NCI-H1092 (cell line): ENCODE measurements at places on chromosomes 7 and 10.

GRCh38 chr7:28879105-28879504, 79.0 kb downstream of the TRIL start:
- no peak for DNase-seq

- DNase-seq, result no peak
Observed at GRCh38 chr7:73353243-73353642, 25.3 kb downstream of the FKBP6 start.

- no peak for DNase-seq
Observed at GRCh38 chr10:87816898-87817608, 973 bp downstream of the ATAD1 start.

GRCh38 chr7:74121401-74122249, 38.0 kb downstream of the LIMK1 start:
- no peak for DNase-seq

DNA sequence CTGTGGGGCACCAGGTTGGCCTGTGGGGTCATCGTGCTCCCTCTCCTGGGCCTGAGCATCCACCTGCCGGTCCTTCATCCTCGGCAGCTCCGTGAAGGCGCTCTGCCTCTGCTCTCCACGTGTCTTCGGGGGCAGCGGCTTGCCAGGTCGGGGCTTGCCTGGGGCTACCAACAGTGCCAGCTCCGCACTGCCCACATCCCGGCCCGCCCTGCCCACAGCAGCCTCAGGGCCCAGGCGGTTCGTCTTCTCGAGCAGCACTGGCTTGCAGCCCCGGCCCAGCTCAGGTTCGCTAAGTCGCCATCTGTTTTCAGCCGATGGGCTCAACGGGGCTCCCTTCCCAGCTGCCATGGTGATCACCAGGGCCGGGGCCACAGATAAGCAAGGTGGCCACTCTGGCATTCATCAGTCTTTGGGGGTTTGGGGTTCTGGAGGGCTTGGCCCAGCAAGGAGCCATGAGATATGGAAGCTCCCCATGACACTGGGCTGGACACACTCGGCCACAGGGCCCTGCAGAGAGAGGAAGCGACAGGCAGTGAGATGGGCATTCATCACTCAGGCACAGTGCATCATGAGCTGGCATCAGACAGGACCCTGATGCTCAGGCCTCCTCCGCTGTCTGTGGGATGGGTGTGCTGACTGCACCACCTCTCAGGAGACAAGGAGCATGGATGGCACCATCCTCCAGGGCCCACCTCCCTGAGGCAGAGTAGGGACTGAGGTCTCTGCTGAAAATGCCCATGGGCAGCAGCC, 15.5 kb downstream of the ZNF488 start:
- no peak for DNase-seq

DNA sequence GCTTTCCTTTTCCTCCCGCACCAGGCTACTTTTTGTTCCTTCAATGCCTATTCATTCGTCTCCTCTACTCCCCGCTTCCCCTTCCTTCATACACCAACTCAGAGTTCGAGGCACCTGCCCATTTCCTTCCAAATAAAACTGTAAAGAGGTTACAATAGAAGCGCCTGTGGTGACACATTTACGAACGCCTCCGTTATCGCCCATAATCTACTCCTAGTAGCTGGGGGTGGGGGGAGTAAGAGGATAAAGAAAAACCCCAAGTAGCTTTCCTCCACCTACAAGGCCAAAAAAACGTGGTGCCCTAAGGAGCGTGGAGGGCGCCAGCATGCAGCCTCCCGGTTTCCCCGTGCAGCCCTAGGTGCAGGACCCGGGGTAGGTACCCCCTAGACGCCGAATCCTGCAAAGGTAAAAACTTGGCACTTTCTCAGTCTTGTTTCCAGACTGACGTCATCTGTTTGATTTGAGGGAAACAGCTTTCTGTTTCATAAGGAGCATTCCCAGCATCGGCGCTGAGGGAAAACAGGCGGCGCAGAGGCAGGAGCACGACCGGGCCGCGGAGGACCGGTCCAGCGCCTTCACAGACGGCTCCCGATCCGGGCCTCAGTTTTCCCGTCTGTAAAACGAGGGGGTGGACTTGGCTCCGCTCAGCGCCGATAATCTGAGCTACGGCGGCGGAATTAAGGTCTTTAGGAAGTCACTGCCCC, 922 bp downstream of the PPA1 start:
- DNase-seq, result no peak

DNA sequence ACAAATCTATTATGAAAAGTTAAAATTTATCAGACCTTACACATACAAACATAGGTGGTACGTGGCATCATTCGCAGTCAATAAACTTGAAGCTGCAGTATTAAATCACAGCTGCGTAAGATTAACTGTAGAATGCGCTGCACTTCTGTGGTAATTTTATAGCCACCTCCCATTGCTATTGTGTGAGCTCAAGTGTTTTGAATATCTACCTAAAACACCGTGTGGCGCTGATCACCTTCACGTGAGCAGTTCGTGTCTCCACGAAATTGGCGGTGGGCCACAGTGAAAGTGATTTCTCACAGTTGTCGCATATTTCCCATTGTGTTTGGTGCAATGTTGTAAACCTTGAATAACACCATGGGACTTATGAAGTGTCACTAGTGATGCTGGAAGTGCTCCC, 102.8 kb downstream of the PLPP4 start:
- DNase-seq, result no peak

- no peak for DNase-seq
Observed at GRCh38 chr10:131815266-131816156, 85.3 kb upstream of the PPP2R2D start.

DNA sequence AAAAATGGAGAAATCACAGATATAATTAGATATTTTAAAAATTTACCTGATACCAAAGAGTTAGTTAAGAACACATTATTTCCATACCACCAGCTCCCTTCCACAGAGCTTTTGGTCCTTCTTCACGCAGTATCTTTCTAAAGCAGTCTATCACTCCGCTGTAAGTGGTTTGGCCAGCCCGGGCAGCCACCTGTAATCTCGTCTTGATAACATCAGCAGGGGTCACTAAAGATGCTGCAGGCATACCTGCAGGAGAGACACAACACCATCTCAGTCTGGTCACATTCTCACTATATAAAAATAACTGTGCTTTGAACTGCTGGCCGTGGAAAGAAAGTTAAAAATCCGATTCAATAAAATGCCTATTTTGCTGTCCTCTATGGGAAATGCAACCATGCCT, 200.1 kb downstream of the SLC25A13 start:
- DNase-seq, result no peak

DNA sequence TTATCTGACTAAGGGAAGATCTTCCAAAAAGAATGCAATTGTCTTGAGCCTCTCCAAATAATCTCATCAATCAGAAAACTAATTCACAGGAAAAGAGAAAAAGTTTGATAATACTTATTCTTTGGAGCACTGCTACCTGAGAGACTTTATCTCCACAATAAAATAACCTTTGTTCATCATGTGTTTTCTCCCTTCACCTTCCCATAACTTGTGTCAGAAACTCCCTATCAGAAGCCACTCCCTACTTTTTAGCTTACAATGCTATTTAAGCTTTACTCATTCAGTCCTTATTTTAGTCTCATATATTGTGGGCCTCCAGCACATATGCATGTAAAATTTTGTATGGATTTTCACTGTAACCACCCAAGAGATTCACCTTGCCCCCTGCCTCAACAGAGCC, 998 bp downstream of the CYP3A43 start:
- no peak for DNase-seq

GRCh38 chr10:99615426-99615825, 4.8 kb downstream of the SLC25A28 start:
- DNase-seq, result no peak

GRCh38 chr10:72353028-72353964, 1.4 kb downstream of the DNAJB12 start:
- DNase-seq, result no peak

GRCh38 chr10:104881740-104882139, 240.7 kb downstream of the SORCS3 start:
- no peak for DNase-seq

DNA sequence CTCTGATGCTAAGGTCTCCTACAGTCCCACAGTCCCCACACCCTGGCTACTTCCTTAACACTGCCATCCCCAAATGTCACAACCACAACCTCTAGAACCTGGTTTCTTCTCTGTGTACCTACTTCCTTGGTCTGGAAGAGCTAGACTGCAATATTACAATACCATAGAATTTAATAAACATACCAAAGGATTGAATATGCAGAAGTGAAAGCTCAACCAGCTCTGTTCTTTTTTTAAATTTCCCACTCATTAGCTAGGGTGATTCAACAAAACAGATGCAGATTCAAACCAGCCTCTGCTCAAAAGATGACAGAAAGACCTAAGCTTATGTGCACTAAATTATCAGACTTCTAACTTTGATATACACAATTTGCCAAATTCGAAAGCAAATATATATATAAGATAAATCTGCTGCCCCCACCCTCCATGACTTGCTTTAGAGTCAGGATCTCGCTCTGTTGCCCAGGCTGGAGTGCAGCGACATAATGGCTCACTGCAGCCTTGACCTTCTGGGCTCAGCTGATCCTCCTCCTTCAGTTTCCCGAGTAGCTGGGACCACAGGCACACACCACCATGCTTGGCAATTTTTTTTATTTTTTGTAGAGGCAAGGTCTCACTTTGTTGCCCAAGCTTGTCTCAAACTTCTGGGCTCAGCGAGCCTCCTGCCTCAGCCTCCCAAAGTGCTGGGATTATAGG, 212.6 kb downstream of the CHCHD3 start:
- no peak for DNase-seq

GRCh38 chr10:59695637-59696036, 14.0 kb downstream of the SLC16A9 start:
- DNase-seq, result no peak

GRCh38 chr10:31158011-31158658, 126.5 kb upstream of the ZNF438 start:
- DNase-seq, result no peak

GRCh38 chr10:92242380-92242779, 48.5 kb downstream of the CPEB3 start:
- DNase-seq, result no peak

DNA sequence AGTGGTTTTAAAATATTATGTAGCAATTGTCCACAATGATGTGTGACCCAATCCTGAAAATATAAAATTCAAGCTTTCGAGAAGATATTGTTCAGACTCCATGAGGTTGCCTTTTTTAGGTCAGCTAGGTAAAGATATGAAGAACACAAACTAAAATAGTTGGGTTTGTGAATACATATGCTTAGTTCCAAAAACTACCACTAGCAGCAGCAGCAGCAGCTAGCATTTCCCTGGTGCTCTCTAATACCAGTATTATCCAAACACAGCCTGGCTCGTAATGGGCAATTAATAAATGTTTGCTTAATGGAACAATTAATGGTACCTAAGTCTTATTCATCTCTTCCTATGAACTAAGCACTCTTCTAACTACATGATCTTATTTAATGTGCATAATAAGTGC, 362.5 kb downstream of the MALRD1 start:
- DNase-seq, result no peak

GRCh38 chr10:33229949-33230267, 104.6 kb downstream of the NRP1 start:
- DNase-seq, result no peak

- no peak for DNase-seq
Observed at GRCh38 chr7:36367561-36368077, 22.0 kb upstream of the ANLN start.

DNA sequence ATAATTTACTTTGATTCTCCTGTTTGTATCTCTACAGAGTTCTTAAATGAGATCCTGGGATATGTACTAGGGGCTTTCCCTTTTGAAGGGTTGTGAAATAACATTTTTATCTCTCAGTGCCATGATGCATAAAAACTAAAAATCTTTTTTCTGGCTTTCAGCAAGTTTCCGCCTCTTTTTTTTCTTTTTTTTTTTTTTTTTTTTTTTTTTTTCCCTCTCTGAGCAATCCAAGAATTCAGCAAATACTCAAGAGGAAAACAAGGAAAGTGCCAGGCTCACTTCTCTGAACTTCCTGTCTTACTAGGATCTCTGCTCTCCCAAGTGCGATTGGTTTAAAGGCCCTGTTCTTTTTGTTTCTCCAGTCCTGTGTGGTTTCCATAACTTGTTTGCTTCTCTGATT, 79.9 kb downstream of the HYCC1 start:
- DNase-seq, result no peak

DNA sequence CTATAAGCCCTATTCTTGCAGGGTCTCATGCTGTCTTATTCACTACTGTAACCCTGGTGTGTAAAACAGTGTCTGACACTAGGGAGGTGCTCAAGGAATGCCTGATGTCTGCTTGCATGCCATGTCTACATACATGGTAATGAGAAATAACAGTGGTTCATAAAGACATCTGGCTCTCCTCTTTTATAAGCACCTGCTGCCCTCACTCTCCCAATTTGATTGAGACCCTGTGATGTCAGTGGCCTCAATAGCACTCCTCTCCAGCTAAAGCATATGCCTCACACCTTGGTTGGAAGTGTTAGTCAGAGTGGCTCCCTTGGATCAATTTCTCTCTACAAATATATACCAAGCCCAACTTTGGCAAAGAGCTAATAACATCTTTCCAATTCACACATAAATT, 30.6 kb downstream of the ANK3 start:
- DNase-seq, result no peak

DNA sequence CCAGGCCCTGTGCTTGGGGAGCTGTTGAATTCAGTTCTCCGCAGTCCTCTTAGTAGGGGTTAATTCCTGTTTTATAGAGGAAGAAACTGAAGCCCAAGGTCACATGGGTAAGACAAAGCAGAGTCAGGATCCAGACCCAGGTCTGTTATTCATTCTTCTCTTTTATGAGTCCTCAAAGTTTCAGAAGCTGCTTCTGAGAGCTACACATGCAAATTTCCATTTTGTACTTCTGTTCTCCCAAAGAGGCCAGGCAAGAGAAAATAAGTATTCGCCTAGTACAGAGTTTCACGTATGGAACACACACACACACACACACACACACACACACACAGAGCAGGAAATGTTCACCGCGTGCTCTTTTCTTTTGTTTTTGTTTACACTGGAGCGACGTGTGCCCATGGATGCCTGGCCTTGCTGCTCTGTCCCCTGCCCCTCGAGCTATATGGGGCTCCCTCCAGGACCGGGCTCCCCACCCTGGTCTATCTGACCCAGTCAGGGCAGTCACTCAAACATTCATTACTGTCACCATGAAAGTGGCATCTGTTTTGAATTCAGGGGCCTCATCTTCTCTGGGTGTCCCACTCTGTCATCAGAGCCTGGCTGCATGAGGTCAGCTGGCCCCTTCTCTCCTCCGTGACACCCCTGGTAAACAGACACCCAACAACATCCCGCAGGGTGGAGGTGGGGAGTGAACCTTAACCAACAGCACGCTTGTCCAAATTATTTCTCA, 84.4 kb downstream of the TNS3 start:
- no peak for DNase-seq

- no peak for DNase-seq
Observed at GRCh38 chr10:113557903-113558321, 5.1 kb downstream of the HABP2 start.

DNA sequence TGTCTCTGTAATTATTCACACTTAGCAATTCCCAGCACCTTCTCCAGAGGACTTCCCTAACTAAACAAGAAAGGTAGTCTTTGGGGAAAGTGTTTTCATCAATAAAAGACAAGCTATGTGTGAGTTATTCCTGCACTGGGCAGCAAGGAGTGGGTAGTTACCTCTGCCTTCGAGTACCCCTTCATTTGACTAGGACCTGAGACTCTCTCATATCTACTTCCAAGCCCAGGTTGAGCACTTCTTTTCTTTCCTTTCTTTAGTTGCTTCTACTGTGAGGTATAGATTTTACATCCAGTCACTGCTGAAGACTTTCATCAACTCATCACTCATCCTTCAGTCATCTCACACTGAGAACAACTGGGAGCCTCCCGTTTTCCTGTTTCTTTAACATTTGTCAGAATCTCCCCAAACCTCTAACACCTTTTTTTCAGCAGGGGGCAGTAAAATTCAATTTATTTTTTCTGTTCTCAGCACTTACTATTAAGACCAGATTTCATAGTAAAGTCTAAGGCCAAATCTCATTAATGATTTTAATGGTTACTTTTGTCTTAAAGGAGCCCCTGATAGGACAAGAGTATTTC, 80.1 kb upstream of the PRSS1 start:
- DNase-seq, result no peak
